Pancreas (tissue), 10 donors: ENCODE measurements at places on chromosomes 12 and 14. TPM values are rescaled to one million over a fixed set of nuclear protein-coding genes. Genes with fewer than 3 reads are reported as not detected.

- peak overlapping the region; percentile 6 for H3K27ac ChIP-seq
- H3K36me3 ChIP-seq = no peaks in the 10 kb centered on the region
- H3K27me3 ChIP-seq = no peaks in the 10 kb centered on the region
- DNase-seq = no peak
- peaks cover 8% of the 10 kb centered on the region for H3K4me1 ChIP-seq
Measured at GRCh38 chr14:24060984-24061913, 9.4 kb downstream of the CARMIL3 start.

C3AR1 gene
- 8.9 TPM for total RNA-seq

SPIC gene
- not detected for total RNA-seq

TAS2R9 gene
- total RNA-seq = not detected

WIF1 gene
- 0.08 TPM for total RNA-seq

DNA sequence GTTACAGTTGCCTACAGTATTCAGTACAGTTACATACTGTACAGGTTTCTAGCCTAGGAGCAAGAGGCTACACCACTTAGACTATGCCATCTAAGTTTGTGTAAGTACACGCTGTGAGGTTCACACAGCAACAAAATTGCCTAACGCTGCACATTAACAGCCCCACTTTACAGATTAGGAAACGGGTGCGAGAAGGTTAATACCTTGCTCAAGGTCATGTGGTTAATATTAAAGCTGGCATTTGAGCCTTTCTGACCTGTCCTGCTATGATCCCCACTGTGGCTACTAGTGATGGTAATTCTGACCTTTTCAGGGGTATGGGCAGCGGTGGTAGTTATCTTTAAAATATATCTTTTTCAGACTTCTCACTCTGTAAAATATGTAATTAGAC, 20.9 kb downstream of the ACVR1B start:
- no peak for DNase-seq
- peak overlapping the region; percentile 8 for H3K27ac ChIP-seq
- H3K4me1 ChIP-seq = peaks cover 65% of the 10 kb centered on the region
- no peaks in the 10 kb centered on the region for H3K27me3 ChIP-seq

FLVCR2 gene
- 2.8 TPM for total RNA-seq

DNA sequence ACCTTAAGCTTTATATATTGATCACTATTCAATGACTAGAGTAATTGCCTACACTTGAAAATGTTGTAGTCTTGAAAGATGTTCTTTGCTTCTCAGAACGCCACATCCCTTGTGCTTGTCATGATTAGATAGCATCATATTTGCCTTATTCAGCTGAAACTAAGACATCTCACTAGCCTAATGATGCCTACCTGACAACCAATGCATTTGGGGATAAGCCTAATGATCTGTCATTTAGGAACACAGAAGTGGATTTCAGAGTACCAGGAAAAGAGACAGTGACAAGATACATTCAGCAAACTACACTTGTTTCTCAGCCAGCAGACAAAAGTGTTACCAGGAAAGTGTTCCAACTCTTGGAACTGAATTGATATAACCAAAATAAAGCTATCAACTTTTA, 83.7 kb downstream of the ARMH4 start:
- no peak overlapping the region for H3K4me3 ChIP-seq
- no peaks in the 10 kb centered on the region for H3K4me1 ChIP-seq

- no peaks in the 10 kb centered on the region for H3K36me3 ChIP-seq
- H3K27ac ChIP-seq = no peak overlapping the region
- H3K4me1 ChIP-seq = no peaks in the 10 kb centered on the region
- H3K27me3 ChIP-seq = no peaks in the 10 kb centered on the region
- H3K4me3 ChIP-seq = no peak overlapping the region
- DNase-seq = no peak
Measured at GRCh38 chr12:67339530-67339929, 70.4 kb downstream of the CAND1 start.

DNA sequence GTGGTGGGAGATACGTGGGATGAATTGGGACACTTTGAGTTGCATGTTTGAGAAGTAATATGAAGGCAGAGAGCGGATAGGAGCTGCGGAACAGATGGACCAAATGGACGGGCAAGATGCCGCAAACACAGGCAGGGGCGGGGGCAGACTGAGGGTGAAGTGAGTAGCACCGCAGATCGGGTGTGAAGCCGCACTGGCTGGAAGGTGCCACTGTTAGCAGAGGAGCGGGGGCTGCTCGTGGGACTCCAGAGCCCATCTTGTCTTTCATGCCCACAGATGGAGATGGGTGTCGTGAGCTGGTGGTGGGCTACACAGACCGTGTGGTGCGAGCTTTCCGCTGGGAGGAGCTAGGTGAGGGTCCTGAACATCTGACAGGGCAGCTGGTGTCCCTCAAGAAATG, 7.3 kb downstream of the ITFG2 start:
- H3K4me3 ChIP-seq = no peak overlapping the region
- peaks cover 26% of the 10 kb centered on the region for H3K36me3 ChIP-seq
- H3K27me3 ChIP-seq = no peaks in the 10 kb centered on the region
- H3K27ac ChIP-seq = no peak overlapping the region
- no peak for DNase-seq
- H3K4me1 ChIP-seq = no peaks in the 10 kb centered on the region

- H3K27ac ChIP-seq = no peak overlapping the region
- H3K36me3 ChIP-seq = peaks cover 14% of the 10 kb centered on the region
- H3K4me1 ChIP-seq = no peaks in the 10 kb centered on the region
Measured at GRCh38 chr12:109568486-109568885, 4.8 kb downstream of the MMAB start.
